IPS DF 19.7 (cell line): ENCODE measurements at places on chromosomes 2 and 18.
A peak's percentile ranks its signal among the peaks of the same experiment; 100 is the strongest.

GRCh38 chr18:3651266-3651665, 201.3 kb downstream of the TGIF1 start:
- no peak for DNase-seq

GRCh38 chr2:150011161-150011730, 423.7 kb upstream of the MMADHC start:
- no peak for DNase-seq

- no peak for DNase-seq
Measured at GRCh38 chr18:46488471-46489213, 168.4 kb downstream of the LOXHD1 start.

GRCh38 chr2:173264603-173265366, 89.9 kb upstream of the CDCA7 start:
- DNase-seq = peak; percentile 75

DNA sequence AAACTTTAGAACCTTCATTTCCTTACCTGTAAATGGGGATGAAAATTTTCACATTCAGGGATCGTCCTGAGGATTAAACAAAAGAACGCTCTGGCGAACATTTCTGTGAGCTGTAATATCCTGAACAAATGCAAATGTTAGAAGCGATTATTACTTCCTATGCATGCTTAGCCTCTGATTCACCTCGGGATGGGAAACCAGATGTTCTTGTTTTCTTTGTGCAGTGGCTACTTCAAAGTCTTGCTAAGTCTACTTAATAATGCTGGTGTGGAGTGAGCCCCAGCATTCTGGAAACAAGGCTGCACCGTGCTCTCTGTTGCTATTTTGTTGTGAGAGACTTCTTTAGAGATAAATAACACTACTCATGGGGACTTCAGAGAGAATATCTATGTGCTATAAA, 119.1 kb upstream of the PELI1 start:
- no peak for DNase-seq

- DNase-seq = no peak
Measured at GRCh38 chr2:23617167-23617810, 232.3 kb downstream of the KLHL29 start.

- no peak for DNase-seq
Measured at GRCh38 chr2:122367646-122368010, 612.2 kb downstream of the TSN start.

DNA sequence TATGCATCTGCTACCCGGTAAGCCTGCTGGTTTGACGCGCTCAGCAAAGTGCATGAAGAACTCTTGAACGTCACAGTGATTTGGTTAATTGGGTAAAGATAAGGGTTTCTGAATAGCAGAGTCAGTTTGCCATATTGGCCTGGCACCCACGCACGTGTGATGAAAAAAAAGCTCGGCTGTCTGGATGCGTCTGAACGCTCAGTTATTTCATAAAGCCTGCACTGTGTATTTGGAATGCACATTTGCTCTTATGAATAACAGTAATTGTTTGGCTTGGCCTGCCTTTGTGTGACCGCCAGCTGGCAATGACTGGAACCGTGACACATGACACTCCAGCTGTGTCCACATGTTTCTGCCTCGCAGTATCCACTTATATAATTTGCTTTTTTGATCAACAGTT, 129.2 kb upstream of the MEIS1 start:
- DNase-seq = no peak

- DNase-seq = no peak
Measured at GRCh38 chr2:98474979-98475632, 30.4 kb downstream of the INPP4A start.

GRCh38 chr2:215773728-215774127, 239.6 kb downstream of the MREG start:
- no peak for DNase-seq

DNA sequence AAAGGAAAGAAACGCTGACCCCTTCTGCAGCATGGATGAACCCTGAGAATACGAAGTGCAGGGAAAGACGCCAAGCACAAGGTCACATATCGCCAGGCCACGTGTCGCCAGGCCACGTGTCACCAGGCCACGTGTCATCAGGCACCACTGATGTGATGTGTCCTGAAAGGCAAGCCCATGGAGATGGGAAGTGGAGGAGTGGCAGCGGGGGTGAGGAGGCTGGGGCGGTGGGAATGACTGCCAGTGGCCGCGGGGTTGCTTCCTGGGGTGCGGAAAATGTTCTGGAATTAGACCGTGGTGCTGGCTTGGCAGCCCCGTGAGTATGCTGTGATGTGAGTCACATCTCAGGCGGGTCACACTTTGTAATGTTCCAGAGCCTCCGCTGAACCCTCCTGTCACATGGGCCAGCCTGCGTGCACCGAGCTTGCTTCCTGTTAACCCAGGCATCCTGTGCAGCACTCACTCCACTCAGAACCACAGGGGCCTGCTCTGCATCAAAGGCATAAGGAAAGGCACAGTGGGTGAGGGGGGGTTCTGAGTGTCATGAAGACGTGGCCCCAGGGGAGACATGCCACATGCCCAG, 39.0 kb downstream of the SLC66A2 start:
- DNase-seq = no peak

DNA sequence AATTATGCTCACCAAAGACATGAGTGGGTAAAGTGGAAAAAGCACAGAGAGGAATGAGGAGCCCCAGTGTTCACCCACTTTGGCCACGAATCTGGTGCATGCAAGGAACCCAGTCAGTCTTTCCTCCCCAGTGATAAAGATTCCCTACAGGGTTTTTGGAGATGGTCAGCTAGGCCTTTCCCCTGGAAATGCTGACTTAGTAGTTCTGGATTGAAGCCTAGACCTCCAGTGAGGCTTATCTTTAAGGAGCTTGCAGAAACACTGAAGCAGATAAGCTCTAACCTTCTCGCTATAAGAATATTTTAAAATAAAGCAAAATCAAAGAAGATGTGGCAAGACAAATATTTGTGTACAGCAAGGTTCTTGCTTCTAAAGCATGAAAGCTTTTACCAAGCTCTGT, 178.3 kb upstream of the CCDC68 start:
- DNase-seq = no peak

DNA sequence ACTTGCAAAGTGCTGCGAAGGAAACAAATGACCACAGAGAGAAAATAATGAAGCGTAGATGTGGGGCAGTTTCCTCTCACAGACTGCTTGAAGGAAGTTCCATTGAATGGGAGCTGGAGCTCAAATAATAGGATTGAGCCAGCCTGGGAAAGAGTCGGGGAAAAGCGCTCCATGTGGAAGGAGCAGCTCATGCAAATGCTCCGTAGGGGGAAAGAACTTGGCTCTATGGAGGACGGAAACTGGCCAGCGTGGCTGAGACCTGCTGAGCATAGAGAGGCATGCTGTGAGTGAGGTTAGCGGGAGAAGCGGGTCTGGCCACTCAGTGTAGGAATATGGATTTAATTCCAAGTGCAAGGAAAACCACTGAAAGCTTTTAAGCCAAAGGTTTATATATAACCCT, 28.6 kb upstream of the VIT start:
- DNase-seq = peak; percentile 48

DNA sequence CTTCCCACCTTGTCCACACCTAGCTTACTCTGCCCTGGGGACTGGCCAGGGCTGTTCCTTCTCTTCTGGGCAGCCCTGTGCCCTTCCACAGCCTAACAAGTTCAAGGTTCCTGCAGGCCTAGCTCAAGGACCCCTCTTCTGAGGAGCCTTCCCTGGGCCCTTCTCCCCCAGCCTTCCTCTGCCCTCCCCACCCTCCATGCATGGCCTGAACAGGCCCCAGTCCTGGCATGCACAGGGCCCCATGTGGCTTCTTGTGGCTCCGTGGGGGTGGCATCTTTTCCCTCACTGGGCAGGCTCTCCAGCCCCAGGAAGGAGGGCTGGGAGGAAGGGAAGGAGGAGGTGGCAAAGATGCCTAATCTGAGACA, 162.9 kb downstream of the CELF4 start:
- DNase-seq = no peak

- no peak for DNase-seq
Measured at GRCh38 chr2:9782197-9782719, 61.0 kb upstream of the TAF1B start.

GRCh38 chr2:90069290-90069894, 1377.9 kb downstream of the RPIA start:
- no peak for DNase-seq

DNA sequence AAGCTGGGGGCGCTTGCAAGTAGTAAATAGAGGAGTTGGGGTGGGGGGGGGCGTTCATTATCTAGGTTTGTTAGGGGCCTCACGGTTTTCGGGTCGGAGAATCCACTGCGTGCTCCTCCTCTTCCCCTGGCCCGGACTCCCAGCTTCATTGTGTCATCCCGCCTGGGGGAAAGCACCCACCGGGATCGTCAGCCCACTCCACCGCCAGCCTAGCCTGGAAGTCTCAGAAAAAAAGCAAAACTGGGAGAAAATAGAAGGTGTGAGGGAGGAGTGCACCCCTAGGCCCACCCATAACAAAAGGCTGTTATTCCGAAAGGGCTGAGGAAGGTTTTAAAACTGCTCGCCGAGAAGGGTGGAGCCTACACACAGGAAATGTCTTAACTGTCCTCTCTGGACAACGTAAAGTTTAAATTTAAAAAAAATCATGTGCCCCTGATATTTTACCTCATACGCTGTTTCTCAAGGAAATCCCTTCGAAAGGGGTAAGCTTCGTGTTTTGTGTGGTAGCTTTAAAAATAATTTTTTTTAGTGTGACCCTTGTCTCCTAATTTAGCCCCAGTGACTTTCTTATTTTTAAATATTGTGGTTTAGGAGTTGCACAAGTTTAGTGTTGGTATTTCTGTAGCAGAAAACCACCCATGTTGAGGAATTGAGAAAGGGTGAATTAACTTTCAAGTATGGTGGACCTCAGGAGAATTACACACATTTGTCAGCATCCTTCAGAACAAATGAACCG, 104.2 kb downstream of the SPTBN1 start:
- no peak for DNase-seq

DNA sequence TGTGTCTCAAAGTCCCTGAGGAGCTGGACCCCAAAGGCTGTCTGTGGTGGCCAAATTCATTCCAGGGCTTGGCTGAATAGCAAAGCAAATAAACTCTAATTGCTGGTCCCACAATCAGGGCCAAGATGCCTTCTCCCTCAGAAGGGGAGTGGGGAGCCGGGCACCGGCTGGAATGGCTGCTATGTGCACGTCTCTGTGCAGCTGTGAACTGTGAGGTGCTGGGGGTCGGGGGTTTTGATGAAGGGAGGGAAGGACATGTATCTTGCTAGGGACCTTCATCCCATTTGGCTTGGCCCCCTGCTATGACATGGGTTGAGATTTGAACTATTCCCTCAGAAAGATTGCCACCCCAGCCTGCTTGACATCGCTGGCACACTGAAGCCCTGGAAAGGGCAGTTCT, 60.4 kb downstream of the CIB4 start:
- DNase-seq = no peak

- no peak for DNase-seq
Measured at GRCh38 chr2:190782264-190782663, 98.4 kb upstream of the GLS start.

DNA sequence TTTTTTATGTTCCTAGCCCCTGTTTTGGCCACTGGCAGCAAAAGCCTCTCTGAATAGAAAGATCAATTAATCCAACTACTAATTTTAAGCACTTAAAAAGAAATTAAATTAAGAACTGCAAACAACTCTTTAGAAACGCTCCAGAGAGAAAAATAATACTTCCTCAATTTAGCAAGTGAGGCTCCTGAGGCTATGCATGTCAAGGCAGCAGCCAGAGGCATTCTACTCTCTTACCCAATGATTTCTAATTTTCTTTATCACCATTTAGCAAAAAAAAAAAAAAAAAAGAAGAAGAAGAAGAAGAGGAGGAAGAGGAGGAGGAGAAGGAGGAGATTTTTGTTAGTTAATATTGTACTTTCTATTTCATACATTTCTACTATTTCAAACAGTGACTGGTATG, 68.5 kb downstream of the TMEM237 start:
- DNase-seq = no peak

DNA sequence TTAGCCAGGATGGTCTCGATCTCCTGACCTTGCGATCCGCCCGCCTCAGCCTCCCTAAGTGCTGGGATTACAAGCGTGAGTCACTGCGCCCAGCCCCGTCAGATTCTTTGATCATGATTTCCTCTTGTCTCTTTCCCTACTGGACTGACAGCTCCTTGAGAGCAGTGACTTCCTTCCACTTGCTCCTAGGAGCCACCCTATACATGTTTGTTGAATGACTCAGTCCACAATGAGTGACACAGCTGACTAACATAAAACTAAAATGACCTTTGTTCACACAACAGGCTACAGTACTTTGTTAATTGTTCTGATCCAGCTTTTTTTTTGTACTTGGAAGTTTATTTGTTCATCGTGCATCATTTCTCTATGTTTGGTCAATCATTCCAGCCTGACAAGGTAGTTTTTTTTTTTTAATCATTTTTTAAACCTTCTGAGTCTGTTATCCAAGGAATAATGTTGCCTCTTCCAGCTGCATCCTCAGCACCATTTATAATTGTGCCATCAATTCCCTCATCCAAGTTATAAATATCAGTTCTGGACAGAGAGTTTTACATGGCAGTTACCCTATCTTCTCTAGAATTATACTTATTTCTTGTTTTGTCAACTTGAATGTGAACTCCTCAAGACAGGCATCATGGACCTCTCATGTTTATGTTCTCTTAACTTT, 42.9 kb upstream of the TUBA3E start:
- DNase-seq = no peak

- no peak for DNase-seq
Measured at GRCh38 chr2:119608553-119608952, 64.3 kb downstream of the CFAP221 start.

DNA sequence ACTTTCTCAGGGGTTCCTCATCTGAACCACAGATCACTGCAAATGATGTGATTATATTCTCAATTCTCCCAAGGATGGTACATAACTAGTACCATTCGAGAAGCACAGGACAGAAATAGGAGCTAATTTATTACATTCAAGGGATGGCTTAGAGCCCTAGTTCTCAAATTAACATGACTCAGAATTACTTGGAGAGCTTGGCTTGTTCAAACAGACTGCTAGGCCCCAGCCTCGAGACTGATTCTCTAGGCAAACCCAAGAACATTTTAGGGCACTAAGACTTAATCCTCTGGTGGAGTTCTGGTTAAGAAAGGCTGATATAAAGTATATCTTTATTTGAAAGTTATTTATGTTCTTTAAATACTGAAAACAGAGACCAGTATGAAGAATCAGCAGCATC, 35.8 kb downstream of the HIBCH start:
- no peak for DNase-seq

DNA sequence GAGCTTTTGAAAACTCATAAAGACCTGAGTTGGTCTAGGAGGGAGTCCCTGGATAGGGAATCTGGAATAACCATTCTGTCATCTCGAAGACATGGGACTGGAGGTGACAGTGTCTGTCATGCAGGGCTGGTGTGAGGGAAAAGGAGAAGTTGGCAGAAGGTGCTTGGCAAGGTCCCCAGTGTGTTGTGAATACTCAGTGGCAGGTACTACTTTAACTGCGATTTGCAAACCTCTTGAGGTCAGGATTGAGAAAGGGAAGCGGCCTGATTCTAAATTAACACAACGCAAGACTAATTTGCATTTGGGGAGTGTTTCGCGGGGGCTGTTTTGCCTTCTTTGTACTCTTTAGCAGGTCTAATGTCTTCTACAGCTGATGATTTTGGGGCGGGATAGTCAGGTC, 77.0 kb upstream of the TMEM200C start:
- no peak for DNase-seq

DNA sequence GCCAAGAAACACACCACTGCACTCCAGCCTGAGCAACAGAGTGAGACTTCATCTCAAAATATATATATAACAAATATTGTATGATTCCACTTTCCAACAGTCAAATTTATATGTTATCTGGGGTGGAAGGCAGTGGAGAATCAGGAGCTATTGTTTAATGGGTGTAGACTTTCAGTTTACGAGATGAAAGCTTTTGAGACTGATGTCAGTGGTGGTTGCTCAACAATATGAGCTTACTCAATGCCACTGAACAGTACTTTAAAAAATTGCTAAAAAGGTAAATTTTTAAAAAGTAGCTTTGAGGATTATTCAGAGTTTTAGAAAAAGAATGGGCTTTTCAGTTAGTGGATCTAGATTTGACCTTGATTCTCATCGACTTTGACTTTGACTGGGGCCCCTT, 105.9 kb upstream of the ST6GAL2 start:
- no peak for DNase-seq
